HL-60 (cell line): ENCODE measurements at places on chromosomes 7 and 10.

GRCh38 chr10:130511766-130512165, 375.6 kb downstream of the GLRX3 start:
- no peak for DNase-seq

DNA sequence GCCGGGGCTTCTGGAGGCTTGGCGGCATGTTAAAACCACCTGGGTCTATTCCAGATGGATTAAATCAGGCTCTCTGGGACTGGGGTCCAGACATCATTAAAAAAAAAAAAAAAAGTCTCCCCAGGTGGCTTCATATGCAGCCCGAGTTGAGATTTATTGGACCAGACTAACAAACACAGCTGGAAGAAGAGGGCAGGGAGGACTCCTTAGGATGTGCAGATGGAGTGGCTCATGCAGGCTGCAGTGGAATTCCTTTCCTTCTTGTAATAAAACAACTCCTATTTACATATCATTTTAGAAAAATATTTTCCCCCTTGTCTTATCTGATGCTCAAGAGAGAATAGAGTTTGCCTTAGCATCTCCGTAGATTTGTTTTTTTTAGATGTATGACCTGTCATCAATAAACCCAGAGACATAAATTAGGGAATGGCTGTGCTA, 238.1 kb downstream of the CAMK1D start:
- no peak for DNase-seq

DNA sequence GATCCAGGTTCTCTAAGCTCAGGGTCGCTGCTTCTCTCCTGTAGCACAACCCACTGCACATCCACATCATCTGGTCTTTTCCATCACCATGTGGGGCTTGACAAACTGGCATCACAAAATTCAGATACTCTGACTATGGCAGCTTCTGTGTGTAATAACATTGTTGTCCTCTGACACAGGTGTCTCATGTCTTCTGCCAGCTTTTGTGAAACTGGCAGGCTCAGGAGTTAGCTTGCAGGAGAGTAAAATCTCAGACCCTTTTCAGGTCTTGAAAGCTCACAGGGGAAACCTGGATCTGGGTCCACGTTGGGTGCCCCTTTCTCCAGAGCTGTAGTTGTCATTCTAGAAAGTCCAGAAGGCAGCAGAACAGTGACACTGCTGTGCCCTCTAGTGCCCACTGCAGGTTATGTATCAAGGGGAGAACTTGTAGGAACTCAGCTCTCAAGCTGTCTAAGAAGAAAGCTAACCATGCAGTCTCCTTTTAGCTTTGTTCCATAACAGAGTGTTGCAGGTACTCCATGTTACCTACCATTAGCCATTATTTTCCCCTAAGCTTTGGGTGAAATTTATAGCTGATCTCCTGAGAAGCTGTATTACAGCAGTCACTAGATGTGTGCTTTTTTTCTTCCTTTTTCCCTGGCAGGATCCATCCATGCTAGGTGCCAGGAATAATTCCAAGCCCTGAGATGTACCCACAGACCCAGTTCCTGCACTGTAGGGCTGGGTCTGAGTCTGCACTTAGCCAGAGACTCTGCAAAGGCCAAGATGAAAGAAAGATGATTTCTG, 102.7 kb downstream of the ZNF248 start:
- peak; percentile 45 for DNase-seq

- DNase-seq = no peak
Observed at GRCh38 chr7:94398841-94399240, 4.1 kb downstream of the COL1A2 start.

DNA sequence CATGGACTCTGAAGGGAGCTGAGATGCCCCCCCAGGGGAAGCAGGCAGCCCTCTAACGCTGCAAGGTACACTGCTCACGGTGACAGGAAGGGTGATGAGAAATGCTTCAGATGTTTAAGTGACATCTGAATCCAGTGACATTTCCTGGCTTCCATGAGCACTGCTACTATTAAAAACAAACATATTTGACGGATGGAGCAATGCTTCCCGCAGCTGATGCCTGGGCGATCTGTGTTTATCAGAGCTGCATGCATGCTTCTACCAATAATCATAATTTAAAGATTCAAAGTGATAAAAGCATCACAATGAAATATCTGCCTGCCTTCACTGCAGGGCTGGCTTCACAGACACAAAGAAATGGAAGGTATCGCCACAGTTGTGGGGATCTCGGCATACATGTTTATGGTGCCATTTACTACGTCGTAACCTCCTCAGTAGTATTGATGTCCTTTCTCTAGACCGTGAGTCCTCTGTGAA, 66.1 kb upstream of the AOAH start:
- DNase-seq = no peak

- no peak for DNase-seq
Observed at GRCh38 chr7:64880322-64881297, 22.5 kb upstream of the ZNF273 start.

DNA sequence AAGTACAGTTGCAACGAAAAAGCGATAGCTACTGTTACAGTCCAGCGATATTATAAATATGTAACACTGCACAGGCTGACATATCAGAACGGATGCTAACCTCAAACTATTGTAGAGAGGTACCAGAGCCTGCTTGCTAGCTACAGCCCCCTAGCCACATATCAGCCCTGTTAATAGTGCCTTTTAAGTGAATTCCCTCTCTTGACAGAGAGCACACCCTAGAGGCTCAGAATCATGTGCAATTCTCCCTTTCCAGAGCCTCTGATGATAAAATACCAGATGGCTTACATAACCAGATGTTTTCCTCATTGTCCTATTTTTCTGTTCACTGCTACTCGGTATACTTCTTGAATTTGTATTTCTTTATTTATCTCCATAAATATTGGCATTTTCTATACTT, 960.7 kb upstream of the CELF2 start:
- DNase-seq = no peak

DNA sequence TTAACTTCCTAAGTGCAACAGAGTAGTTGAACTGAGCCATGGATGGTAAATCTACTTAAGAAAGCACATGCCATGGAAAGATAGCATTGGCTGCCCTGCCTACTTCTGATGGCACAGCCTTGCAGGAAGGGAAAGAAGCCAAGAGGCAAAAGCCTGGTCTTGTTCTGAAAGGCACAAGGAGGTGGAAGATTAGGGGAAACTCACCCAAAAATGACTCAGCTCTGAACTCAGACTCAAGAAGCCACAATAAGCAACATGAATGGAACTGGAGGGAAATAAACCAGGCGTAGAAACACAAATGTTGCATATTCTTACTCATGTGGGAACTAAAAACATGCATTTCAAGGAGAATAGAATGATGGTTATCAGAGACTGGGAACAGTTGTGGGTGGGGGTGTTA, 20.8 kb upstream of the ALOX5 start:
- DNase-seq = peak; percentile 42
